Hematopoietic multipotent progenitor cell (in vitro differentiated cells): ENCODE measurements at places on chromosomes 7 and 10. TPM values are rescaled to one million over a fixed set of nuclear protein-coding genes. Genes with fewer than 3 reads are reported as not detected.
A peak's percentile ranks its signal among the peaks of the same experiment; 100 is the strongest.

Gene PIP
- total RNA-seq: not detected

Gene CYP26A1
- total RNA-seq: not detected

Gene FAM25A
- total RNA-seq: not detected

Gene SLC13A1
- total RNA-seq: not detected

Gene SPDYE17
- not detected for total RNA-seq

Gene PTPN20
- 1.6 TPM for total RNA-seq

Gene CFAP69
- total RNA-seq: 2.4 TPM

Gene PBLD
- 3.2 TPM for total RNA-seq

DNA sequence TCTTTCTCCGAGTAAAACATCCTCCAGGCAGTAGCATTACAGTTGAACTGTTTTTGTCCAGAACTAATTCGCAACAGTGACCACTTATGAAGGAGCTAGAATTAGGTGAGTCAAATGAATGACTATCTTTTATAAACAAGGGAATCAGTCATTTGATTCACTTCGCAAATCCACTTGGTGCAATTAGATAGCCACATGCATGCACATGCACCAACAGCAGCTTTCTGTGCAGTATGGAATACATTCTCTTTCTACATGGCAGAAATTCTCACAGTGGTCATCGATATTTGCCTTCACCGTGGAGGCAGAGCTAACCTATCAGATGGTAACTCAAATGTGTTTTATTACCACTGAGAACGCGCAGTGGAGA lies 118.8 kb downstream of the CDK6 start:
- DNase-seq: no peak

GRCh38 chr7:103649052-103649451 lies 203.0 kb upstream of the SLC26A5 start:
- no peak for DNase-seq

DNA sequence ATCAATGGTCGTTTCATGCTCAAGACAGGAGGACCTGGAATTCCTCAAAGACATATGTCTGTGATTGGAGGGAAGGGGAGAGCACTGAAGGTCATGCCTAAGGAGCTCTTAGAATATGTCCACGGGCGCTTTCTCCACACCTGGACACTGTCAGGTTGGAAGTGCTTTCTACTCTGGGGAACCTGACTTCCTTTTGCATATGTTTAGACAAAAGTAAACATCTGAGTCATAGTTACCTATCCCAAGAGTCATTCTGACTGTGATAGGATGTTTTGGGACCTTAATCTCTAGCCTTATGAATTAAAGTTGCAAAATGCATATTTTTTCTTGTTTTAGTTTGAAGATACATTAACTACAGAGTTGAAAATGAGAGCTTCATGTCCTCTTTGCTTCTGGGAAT lies 251.7 kb downstream of the KLF6 start:
- DNase-seq: no peak

DNA sequence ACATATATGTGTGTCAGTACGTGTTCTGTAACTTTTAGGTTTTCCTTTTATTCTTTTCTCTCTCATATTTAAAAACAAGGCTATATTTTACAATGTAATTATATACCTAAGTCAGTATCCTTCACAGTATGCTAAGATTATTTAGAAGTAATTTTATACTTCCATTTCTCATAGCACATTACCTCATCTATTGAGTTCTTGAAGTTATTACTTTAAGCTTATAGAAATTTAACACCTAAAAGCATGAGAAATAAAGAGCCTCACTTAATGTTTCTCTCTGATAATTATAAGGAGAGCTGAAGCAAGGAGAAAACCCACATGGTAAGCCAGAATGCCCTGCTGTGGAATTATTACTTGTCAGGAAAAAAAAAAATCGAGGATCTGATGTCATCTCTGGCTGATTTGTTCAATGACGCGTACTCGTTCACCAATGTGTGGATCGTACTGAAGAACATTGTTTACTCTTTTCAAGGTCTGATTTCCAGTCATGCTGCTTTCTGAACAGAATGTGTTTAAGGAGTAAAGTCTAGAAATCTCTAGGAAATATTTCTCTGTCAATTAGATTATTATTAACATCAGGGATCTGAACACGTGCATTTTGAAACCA lies 21.9 kb downstream of the CACNB2 start:
- DNase-seq: no peak

GRCh38 chr10:72846238-72846637 lies 47.3 kb upstream of the OIT3 start:
- no peak for DNase-seq

DNA sequence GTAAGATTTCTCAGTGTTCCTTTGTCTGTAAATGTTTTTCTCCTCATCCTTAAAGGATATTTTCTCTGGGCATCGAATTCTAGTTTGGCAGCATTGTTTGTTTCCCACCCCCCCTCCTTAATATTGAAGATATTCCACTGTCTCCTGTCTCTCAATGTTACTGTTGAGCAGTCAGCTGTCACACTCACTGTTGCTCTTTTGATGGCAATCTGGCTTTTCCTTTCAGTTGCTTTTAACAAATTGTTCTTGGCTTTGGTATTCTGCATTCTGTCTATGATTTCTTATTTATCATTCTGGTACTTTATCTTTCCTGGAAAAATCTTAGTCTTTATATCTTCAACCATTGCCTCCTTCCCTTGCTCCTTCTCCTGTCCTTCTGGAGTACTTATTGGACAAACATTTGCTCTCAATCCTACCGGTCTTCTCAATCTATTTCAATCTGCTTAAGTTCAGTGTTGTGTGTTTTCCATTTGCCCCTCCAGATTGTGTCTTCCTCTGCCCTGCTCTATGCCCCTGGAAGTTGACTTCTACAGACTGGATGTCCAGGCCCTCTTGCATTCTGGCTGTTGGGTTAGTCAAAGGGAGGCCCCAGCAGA lies 9.3 kb upstream of the GTPBP4 start:
- DNase-seq: peak; percentile 26

GRCh38 chr10:132637477-132638129 lies 100.0 kb downstream of the INPP5A start:
- peak; percentile 19 for DNase-seq

- DNase-seq: no peak
Measured at GRCh38 chr7:144776447-144776846, 59.4 kb downstream of the TPK1 start.

DNA sequence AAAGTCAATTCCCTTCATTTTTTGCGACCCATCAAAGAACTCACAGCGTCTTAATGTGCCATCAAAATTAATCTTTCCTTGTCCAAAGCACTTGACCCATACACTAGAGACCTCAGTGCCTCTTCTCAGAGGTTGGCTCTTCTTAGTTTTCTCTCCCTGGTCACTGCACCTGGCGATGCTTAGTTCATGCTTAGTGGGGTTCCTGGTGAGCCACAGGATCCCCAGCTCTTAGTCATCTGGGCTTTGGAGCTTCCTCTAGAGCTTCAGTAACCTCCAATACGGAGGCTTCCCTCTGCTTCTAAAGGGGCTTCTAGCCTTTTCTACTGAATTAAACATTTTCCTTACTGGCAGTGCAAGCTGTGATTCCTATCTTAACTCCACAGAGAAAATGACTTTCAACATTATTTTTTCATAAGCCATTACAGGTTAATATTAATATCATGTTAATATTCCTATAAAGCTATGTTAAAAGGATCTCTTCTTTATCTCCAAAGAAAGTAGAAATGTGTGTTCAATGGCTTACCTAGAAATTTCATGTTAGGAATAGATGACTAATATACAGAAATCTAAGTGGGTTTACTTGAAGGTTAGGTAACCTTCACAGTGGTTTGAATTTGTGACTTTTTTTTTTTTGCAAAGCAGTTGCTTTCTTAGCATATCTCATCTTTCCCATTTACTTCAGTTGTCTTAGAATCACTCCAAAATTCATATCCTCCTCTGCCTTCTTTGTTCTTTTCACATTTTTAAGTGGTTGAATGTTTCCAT lies 295.2 kb downstream of the CAMK1D start:
- DNase-seq: no peak

DNA sequence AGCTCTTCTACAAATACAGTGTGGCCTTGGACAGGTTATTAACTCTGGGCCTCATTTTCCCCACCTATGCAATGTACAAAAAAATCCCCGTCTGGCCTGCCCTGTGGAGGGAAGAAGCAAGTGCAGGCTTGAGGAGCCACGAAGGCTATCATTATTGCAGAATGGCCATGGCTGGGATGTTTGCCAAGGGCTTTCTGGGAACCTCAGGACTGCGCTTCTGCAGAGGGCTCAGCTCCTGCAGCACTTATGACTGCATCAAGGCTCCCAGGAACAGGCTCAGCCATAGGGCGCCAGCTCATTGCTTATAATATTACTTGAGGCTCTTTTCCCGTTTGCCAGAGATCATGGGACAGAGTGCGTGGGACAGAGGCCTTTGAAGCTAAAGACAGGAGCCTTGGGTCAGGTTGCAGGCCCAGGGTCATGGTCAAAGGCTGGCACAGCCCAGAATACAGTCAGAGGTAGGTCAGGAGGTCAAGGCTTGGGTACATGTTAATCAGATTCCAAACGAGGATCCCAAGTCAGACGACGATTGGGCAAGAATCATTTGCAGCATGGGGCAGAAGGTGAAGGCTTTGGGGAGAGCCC lies 20.6 kb upstream of the C10orf105 start:
- peak; percentile 13 for DNase-seq

GRCh38 chr10:77228559-77228958 lies 409.0 kb downstream of the KCNMA1 start:
- DNase-seq: no peak

DNA sequence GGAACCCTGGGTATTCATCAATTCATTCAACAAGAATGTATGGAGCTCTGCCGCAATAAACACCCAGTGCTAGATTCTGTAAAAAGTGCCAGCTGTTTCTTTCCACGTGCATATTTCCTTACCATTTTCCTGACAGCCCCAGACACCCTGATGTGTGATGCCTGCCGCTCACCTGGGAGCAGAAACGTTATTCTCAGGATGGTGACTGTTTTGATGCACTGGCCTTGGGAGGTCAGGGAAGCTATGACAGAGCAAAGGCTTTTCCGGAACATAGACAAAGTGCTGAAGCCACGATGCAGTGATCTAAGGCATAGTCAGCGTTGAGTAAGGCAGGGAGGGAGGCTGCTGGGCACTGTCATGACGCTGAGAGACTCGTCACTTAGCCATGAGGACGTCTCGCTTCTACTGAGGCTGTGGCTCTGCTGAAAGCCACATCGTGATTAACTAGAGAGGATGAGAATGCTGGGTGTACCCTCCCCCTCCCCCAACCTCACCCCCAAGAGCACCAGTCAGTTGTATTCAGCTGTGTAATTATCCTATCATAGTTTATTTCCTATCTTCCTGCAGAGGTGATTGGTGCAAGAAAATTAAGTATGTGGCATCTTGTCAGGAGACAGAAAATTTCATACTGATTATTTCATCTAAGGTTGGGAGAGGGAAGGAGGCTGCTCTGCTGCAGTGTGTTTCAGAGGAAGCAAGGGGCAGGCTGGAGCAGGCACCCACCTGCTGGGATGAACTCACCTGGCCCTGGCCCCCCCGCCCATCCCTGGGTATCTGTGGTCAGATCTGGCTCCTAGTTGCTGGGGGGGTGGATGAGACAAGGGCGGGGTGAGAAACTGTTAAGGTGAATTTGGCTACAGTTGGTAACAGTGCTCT lies 48.8 kb upstream of the SMNDC1 start:
- no peak for DNase-seq

GRCh38 chr7:152399344-152399743 lies 36.5 kb downstream of the KMT2C start:
- DNase-seq: no peak

- DNase-seq: no peak
Measured at GRCh38 chr7:112784603-112785002, 5.6 kb downstream of the TMEM168 start.
